ENCODE measurements at places on chromosomes 16 and 17. TPM values are rescaled to one million over a fixed set of nuclear protein-coding genes. Genes with fewer than 3 reads are reported as not detected.

DNA sequence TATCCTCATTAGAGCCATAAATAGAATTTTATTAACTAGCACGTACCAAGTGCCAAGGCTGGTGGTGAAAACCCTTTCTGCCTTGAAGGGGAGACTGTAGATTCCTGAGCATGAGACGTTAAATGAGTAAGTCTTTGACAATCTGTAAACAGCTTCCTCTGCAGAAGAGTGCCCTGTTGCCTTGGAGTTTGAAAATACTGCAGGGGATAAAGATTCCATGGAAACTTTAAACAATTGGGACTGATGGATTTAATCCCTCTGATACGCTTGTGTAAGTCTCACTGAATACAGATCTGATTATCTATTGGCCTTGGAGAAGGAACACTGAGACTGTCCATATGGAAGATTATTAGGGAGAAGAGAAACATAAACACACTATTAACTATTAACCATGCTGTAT, 1053.4 kb upstream of the RBFOX1 start:
- no peak for DNase-seq

GRCh38 chr17:42065201-42065600, 14.8 kb upstream of the C17orf113 start:
- no peak for DNase-seq

GRCh38 chr16:74846714-74847113, 72.1 kb upstream of the FA2H start:
- no peak for DNase-seq

DNA sequence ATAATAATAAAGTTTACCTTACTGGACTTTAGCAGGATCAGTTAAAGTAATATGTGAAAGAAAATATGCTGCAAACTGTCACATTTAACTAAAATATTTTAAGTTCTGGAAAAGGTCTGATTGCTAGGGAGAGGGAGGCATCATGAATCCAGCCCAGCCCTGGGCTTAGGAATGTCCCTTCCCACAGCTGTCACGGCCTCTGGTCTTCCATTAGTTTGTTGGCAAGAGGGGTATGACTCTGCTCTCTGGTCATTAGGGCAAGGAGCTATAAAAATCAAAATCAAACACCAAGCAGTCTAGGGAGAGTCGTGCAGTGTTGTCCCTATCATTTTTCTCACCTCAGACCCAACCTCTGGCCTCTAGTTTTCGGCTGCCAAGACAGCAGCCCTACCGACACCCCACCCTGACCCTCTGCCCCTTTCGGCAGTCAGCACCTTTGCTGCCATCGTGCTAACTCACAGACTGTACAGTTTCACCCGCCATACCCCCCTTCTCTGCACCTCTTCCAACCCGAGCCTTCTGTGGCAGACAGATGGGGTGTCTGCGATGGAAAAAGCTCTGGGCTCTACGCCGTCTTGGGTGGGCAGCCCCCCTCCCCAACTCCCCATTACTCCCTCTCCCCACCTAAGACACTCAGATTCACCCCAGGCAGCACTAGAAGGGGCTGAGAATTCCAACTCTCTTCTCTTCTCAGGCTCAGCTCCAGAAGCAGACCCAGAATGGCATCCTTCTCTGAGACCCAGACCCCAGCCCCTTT, 41.4 kb downstream of the NEUROD2 start:
- no peak for DNase-seq

DNA sequence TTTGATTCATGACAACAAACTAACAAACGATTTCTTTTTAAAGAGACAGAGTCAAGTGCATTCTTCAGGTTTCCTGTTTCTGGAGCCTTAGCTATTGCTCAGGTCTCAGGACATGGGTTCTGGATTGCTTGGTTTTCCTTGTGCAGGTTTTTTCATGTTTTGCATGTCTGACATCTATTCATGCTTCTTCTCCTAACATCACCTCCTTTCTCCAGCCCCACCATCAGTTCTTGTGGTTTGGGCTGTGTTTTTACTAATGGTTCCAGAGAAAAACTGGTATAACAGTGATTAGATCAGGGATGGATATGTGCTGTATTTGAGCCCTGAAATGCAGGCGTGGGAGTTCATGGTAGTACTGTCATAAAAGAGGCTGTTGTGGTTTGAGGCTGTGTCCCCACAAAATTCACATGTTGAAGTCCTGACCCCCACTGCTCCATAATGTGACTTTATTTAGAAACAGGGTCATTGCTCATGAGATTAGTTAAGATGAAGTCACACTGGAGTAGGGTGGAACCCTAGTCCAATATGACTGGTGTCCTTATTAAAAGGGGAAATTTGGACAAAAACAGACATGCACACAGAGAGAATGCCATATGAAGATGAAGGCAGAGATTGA, 67.9 kb downstream of the IRX6 start:
- no peak for DNase-seq

DNA sequence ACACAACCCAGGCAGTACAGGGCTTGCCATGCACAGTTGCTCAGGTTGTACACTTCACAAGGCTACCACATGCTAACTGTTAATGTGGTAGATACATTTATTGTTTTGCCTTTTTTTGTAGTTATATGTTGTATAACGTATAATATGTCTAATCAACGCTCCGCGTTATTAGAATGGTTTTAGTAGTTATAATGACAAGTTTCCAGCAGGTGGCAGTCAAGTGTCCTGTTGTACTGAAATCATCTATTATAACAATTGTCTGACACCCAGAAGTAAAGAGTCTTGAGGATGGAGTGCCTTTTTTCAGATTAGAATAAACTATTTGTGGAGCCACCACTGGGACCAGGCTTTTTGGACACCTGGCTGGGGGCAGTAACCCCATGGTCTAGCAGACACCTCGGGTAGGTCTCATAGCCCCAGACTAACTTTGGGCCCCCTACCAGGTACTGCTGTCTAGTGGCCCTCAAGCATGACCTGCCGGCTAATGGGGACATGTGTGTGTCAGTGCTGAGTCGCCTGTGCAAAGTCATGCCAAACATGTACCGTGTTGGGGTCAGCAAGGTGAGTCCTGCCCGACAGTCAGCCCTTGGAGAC, 32.8 kb downstream of the MYO15A start:
- DNase-seq, result no peak

GRCh38 chr17:30520436-30520835, 43.2 kb downstream of the GOSR1 start:
- no peak for DNase-seq

- no peak for DNase-seq
Observed at GRCh38 chr16:48608452-48608851, 1.5 kb downstream of the N4BP1 start.

ABI3 gene
- total RNA-seq, result 41.5 TPM
